ENCODE measurements at places on chromosomes 13 and 19.

DNA sequence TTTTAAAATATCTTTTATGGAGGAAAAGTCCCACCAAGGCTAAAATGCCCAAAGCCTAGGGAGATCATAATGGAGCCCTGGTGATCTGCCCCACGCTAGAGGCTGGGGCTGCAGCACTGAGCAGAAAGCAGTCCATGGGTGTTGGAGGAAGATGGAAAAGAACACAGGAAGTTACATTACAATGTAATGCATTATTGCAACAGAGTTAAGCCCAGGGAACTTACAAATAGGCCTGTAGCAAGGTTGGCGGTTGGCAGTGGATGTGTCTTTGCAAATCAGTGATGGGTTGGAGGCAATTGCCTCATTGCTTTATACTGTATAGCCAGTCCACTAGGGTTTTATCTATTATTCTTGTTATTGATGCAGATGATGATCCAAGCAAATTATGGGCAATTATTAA lies 399.9 kb downstream of the NDFIP2 start:
- no peak for DNase-seq

GRCh38 chr13:50361282-50361681 lies 346.0 kb downstream of the KCNRG start:
- no peak for DNase-seq

GRCh38 chr19:48716562-48717291 lies 2.8 kb downstream of the MAMSTR start:
- peak; percentile 79 for DNase-seq

DNA sequence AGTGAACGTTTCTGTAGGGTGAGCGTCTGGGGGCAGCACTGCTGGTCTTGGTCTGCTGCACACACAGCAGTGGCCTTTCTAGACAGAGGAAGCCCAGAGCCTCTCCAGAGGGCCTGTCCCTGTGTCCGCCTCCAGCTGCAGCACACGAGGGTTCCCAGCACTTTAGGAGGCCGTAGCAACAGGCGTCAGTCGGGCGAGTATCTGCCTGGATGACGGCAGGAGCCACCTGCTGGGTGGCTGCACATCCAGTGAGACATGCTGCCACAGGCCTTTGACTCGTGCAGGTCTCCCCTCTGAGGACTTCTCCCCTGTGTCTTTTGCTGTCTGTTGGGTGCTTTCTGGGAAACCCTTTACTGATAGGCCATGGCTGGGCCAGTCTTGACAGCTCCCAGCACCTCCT lies 22.1 kb downstream of the AP2A1 start:
- no peak for DNase-seq

GRCh38 chr19:30535011-30535410 lies 162.8 kb downstream of the ZNF536 start:
- DNase-seq: no peak

GRCh38 chr13:25920277-25920676 lies 131.5 kb downstream of the SHISA2 start:
- DNase-seq: no peak

DNA sequence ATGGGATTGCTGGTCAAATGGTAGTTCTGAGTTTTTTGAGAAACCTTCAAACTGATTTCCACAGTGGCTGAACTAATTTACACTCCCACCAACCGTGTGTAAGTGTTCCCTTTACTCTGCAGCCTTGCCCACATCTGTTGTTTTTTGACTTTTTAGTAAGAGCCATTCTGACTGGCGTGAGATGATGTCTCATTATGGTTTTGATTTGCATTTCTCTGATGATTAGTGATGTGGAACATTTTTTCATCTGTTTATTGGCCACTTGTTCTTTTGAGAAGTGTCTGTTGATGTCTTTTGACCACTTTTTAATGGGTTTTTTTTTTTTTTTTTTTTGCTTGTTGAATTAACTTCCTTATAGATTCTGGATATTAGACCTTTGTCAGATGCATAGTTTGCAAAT lies 4.3 kb downstream of the CAB39L start:
- no peak for DNase-seq

DNA sequence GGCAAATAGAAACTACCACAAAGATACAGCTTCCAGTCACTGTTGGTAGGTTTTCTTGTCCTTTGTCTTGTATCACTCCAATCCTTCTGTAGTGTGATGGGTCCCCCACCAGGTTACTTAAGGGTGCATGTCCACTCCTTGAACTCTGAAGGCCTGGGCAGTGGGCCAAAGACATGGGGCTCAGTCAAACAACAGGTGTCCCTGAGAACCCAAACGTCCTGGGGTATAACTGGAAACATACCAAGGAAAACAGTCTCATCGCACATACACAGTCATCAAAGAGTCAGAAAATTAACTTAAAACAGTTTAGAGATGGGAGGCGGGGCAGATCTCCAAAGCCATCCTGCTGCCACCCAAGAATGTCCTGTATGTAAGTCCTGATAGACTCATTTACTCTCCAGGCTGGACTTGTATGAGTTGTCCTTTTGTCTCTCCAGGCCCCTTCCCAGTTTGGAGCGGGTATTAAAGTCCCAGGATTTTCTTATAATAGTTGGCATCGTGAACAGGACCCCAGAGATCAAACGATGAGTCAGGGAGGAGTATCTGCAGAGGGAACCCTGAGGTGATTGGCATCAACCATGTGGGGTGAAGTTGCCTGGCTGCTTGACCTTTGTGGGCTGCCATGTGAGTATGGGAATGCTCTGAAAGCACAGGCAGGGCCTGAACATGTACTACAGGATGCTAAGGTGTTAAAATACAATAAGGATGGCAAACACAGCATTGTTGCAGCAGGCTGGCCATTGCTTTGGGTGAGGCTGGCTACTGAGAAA lies 613.2 kb upstream of the KLF12 start:
- DNase-seq: no peak

DNA sequence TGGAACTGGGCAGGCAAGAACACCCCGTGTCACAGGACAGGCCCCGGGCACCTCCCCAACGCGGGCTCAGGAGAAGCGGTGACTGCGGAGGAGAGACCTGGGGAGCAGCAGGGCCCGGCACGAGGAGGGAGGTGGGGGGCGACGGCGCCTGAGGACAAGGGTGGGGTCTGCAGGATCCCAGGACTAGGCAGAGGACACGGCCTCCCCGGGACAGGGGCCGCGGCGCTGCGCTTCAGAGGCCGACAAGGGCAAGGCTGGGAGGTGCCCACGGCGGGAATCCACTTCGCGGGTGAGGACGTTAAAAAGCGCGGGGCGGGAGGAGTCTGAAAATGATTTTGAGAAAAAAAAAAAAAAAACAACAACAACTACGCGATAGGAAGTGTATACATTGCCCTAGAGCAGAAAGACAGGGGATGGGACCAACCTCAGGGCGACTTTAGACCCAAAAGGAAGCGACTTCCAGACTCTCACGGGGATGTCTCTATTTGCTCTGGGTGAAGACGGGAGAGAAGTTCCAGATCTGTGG lies 44.9 kb downstream of the ZNF611 start:
- DNase-seq: no peak

- DNase-seq: no peak
These were observed 120.9 kb upstream of the TSC22D1 start for GRCh38 chr13:44697058-44697457.

- DNase-seq: peak; percentile 84
These were observed 158.4 kb downstream of the MYO16 start for GRCh38 chr13:108787700-108788414.

Measured in retina (tissue), 1 donor.